ENCODE measurements at places on chromosomes 11 and 22.
A peak's percentile ranks its signal among the peaks of the same experiment; 100 is the strongest.

DNA sequence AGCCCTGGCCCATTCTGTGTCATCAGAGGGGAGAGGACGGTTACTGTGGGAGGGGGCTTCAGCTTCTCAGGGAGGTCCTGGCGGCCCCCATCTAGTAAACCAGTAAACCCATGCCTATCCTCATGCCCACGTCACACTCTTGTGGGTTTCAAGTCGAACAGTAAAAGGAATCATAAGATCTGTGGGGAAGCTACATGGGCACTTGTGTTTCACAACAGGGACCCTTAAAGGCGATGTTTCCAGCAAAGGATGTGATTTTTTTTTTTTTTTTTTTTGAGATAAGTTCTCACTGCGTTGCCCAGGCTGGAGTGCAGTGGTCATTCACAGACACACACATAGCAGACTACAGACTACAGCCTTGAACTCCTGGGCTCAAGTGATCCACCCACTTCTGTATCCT, 9.2 kb upstream of the PARVG start:
- DNase-seq, result no peak

GRCh38 chr22:33519071-33519973, 401.0 kb downstream of the LARGE1 start:
- DNase-seq, result no peak

DNA sequence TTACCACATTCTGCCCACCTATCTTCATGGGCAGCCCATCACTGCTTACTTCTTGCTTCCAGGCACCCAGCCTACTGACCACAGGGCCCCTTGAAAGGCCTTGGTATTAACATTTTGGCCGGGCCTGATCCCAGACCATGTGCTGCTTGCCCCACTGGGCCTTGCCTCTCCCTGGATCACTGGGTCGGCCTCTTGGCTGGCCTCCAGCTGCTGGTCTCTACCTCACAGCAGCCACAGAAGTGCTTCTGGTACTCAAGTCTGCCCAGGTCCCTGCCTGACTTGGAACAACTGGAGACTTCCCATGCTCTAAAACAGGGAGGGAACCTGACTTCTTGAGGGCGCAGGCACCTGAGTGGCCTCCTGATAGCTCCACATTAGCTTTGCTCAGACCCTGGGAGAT, 63.6 kb downstream of the THAP12 start:
- no peak for DNase-seq

- no peak for DNase-seq
Measured at GRCh38 chr11:69400771-69401590, 80.5 kb upstream of the LINC01488 start.

DNA sequence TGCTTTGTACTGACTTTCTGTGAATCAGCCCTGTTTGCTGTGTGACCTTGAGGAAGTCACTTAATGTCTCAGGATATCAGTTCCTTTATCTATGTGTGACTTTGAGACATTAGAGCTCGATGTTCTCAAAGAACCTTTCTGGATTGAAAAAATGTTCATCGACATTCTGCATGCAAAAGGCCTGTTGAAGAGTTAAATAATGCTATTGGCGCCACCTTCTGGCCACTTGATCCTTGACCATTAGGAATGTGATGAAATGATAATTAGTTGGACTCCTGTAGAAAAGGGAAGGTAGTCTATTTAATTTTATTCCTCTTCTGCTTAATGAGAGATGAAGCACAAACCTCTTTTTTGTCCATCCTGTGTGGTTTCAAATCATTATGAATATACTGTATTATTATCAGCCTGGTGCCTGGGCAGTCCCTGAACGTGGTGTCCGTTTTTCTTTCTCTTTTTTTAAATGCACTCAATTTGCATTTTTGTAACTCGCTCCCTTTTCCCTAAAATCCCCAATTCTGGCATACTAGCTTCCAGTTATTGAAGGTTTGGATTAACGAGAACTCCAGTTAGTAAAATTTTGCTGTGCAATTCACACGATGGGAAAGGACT, 20.7 kb downstream of the ELF5 start:
- peak; percentile 73 for DNase-seq

- no peak for DNase-seq
Measured at GRCh38 chr11:94194712-94195111, 66.1 kb downstream of the PANX1 start.

GRCh38 chr11:134338654-134339053, 6.9 kb downstream of the GLB1L2 start:
- DNase-seq, result no peak

All from ELR (cell line).